ENCODE measurements at places on chromosomes 4 and X.

GRCh38 chr4:36310216-36310615, 28.8 kb downstream of the DTHD1 start:
- no peak for DNase-seq

DNA sequence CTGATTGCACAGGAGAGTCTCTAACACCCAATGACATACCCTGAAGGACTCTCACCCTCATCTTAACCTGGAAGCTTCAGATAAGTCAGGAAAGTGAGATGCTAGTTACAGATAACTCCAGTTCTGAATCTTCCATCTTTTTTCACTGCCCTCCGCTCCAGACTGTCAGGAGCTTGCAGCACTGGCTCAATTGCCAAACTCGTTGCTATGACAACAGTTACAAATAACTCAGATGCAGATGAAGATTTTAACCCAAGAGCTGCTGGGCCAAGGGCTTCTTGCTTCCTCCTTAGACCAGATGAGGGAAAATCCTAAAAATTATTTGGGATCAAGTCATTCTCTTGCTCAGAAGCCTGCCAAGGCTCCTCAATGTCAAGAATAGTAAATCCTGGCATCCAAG, 109.1 kb upstream of the HUWE1 start:
- no peak for DNase-seq

DNA sequence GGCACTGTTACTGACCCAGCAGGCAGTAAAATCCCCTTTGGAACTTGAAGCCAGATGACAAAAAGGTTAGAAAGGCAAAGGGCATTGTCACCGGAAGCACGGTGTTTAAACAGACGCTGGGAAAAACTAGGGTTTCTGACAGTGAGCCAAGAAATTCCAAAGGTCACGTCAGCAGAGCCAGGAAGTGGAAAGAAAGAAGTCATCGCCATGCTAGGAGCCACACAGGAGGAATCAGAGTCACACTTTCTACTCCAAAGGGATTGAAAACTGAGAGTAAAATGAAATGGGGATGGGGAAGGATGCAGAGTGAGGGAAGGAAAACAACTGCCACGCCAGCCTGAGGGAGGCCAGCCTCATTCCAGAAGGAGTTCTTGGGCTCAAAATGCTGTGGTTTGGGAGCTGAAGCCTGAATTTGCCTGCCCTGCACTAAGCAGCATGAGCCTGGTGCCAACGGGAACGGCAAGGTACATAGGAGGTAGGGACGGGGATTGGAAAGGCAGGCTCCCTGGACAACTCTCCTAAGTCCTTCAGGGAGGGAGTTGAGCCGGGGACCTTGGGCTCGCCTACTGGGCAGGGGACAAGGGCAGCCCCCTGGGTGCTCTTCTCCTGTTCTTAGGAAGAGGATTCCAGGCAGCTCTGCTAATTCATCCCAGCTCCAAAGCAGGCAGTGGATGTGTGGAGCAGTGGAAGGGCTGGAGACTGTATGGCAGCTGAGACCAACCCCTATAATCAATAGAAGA, 66.8 kb downstream of the SOWAHB start:
- no peak for DNase-seq

DNA sequence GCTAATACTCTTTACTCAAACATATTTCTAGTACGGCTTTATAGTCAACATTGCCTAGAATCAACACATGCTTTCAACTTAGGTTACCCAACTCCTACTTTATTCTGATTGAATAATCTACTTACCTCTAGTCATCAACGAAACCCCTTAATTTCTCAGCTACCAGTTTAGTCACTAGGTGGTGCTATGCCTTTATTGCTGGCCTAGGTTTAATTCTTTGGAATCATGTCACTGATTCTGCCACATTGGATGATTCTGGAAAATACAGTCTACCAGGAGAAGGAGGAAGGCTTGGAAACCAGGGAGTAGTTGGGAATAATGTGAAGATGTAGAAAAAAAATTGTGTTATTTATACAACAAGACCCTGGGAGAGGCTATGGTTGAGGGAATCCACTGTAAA, 167.7 kb downstream of the DCAF12L2 start:
- DNase-seq, result no peak

DNA sequence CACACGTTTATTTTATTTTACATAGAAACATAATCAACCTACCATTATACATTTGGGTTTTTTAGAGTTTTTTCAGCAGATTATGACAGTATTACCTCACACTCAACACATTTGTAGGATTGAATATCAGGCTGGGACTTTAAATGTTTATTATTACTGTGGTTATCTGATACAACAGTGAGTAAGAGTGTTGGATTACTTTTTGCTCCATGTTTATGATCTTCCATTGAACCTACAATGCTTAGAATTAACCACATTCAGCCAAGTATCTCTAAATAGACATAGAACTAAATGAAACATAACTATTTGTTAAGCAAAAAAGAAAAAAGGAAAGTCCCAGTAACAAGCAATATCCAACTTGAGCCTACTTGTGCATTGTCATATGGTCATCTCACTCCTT, 607.4 kb upstream of the PITX2 start:
- no peak for DNase-seq

GRCh38 chr4:7650606-7651385, 216.1 kb upstream of the PSAPL1 start:
- no peak for DNase-seq

DNA sequence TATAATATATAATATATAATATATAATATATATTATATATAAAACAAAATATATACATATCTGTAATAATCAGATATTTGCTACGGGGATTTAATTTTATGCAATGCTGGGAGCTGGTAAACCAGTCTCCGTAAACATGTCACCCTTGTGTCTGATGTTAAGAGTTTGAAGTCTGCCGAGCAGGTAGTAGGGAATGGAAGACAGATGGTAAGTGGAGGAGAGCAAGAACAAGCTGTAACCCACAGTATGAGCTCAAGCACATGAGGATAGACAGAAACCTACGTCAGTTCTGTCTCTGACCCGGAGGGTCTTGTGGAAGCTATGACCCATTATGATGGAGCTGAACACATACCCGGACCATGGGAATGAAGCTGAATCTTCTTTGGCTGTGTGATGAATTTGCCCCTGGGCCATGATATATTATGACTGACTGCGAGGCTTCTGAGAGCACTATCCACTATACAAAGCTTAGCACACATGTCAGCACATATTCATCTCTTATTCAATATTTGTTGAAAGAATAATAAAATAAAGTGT, 46.2 kb downstream of the TIGD2 start:
- no peak for DNase-seq

DNA sequence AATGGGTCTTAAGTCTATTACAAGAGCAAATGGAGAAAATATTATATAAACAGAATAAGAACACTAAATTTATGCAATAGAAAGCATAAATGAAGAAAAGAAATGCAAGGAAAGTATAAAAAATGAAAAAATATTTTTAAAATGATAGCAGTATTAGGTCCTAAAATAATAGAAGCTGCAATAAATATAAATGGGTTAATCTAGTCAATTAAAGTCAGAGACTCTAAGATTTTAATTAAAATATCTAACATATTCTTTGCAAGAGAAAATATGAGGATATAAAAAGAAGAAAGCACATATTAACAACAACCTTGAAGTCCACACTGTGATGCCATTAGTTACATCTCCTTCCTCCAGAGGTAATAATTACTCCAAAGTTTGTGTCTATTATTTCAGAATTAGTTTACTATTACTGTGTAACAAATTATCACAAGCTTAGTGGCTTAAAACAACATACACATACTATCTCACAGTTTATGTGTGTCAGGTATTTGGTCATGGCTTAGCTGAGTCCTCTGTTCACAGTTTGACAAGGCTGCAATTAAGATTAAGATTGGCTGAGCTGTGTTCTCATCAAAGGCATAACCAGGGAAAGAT, 174.9 kb downstream of the NAA11 start:
- DNase-seq, result no peak

GRCh38 chr4:111228396-111228795, 605.5 kb upstream of the PITX2 start:
- DNase-seq, result no peak

GRCh38 chr4:36549252-36549651, 267.8 kb downstream of the DTHD1 start:
- DNase-seq, result no peak

DNA sequence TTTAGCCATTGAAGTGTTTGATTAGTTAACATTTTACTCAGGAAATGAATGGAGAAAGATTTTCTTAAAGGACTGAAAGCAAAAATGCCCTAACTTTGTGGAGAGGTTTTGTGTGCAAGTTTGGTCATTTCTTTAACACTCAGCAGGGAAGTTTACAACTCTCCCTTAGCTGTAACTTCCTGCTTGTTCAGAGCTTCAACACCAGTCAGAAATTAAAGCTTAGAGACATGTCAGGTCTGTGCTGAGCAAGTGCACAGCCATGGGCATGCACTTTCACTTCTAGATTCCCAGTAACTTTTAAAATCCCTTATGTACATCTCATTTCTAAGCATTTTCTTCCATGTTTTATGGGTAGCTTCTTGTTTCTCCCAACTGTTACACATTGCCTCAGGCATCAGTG, 326.0 kb downstream of the ACTRT1 start:
- no peak for DNase-seq

- no peak for DNase-seq
Observed at GRCh38 chrX:34557733-34558132, 99.4 kb downstream of the TMEM47 start.

DNA sequence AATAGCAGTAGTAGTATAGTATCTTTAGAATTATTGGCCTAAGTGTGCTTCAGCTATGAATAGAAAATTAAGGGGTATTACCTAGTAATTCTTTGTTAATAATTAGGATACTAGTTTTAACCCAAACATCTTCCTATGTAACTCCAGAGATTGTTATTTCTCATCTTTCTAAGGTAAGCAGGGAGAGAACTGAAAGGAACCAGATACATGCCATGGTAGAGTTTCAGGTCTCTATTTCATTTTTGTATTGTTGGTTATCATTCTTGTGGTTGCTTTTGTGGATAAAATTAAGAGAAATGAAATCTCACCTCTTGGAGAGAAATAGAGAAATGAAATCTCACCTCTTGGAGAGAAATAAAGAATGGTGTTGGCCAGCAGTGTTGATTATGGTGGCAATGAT, 597.1 kb upstream of the CT83 start:
- DNase-seq, result no peak

GRCh38 chrX:80578517-80579105, 158.4 kb downstream of the TENT5D start:
- DNase-seq, result peak; percentile 2

DNA sequence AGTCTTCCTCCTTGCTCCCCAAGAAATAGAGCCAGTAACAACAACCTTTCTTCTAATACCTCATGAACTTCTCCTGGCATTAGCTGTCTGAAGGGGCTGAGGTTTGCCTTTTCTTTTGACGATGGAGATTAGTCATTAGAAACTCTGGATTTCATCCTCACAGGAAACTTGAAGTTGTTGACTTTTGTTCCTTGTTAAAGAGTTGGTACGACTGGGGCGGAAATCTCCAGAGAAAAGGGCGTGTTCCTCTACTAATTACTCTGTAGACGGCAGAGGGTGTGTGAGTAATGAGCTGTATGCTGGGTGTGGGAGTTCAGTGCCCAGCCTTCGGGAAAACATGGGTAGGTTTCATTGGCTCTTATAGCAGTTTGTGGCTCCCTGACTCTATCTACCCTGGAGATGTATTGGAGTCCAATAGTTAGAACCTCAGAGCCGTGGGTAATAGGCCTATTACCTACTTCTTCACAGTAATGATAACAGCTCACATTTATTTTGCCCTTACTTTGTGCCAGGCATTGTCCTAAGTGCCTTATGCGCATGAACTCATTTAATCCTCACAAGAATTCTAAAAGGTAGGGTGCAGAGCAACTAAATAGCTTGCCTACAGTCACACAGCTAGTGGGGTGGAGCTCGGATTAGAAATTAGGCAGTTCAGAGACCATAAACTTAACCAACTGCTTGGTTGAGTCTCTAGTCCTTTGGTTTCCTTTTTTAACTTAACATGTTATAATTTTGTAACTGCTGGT, 23.4 kb downstream of the TMEM164 start:
- DNase-seq, result no peak

DNA sequence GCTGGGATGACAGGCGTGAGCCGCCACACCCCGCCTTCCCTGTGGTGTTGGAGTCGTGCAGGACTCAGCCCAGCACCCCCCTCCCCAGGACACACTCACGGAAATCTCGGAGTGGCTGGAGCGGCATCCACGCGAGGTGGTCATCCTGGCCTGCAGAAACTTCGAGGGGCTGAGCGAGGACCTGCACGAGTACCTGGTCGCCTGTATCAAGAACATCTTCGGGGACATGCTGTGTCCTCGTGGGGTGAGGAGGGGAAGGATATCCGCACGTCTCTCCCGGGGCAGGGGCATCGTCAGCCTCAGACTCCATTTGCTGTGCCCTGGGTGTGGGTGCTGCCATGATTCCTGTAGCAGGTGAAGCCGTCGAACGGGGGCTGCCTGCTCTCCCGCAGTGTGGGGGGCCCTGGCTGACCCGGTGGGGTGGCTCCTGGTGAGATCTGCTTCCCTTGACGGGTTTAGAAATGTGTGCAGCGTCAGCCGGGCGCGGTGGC, 10.3 kb downstream of the PLCXD1 start:
- DNase-seq, result no peak

- DNase-seq, result no peak
Observed at GRCh38 chr4:53361451-53361850, 4.4 kb downstream of the SCFD2 start.

- DNase-seq, result no peak
Observed at GRCh38 chr4:998096-998691, 5.0 kb upstream of the SLC26A1 start.

DNA sequence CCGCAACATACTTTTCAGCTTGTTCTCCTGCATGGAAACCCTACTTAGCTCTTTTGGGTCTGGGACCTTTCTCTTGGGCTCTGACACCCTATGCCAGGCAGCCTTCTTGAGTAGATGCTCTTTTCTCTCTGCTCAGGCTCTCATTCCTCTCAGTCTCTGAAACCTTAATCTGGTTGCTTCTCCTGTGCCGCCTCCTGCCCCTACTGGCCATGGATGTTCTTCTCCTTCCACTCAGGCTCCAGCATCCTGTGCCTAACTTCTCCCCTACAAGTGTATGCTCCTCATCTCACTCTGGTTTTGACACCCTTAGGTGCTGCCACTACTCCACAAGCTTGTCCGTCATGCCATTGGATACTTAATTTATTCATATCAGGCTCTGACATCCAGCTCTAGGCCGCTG, 15.2 kb downstream of the BLTP1 start:
- DNase-seq, result no peak

DNA sequence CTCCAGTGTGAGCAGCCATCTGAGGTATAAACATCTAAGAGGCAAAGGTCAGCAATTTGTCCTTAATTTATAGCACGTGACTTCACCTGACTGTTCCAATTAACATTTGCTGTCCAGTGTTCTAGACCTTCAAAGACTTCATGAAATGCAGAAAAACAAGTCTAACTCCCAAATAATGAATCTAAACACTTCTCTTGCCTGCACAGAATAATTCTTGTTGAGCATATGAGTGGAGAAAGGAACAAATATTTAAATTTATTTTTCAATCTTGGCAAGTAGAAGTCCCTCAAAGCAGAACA, 12.0 kb downstream of the RFC1 start:
- no peak for DNase-seq

DNA sequence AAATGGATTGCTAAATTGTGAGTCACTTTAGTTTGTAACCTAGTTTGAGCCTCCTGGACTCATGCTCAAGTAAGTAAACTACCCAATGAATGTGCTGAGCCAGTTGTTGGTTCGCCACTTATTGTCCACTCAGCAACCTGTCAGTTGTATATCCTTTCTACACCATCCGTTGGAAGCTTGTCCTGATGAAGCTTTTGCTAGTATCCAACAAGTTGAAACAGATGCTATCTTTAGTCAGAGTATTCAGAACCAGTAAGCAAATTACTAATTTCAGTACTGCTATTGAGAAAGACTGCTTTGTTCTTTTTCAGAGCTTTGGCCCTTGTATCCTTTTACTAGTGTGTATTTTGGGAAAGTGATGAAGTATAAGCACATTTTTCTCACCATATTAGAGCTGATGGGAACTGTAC, 4.3 kb upstream of the NAA15 start:
- no peak for DNase-seq
